ENCODE measurements at places on chromosomes 6 and 20. TPM values are rescaled to one million over a fixed set of nuclear protein-coding genes. Genes with fewer than 3 reads are reported as not detected.

- DNase-seq: no peak
Measured at GRCh38 chr20:45887346-45887715, at the start of gene SPATA25. TSS of gene SPATA25 (minus strand) at chr20:45887622. CDS start at chr20:45887590, 32 bp downstream.

- DNase-seq: peak; percentile 88
Measured at GRCh38 chr6:149060985-149061760, 256.3 kb upstream of the TAB2 start.

TAP1 gene
- 32.1 TPM for polyA plus RNA-seq

GRCh38 chr6:67916399-67916798 lies 718.7 kb upstream of the ADGRB3 start:
- DNase-seq: no peak

DNA sequence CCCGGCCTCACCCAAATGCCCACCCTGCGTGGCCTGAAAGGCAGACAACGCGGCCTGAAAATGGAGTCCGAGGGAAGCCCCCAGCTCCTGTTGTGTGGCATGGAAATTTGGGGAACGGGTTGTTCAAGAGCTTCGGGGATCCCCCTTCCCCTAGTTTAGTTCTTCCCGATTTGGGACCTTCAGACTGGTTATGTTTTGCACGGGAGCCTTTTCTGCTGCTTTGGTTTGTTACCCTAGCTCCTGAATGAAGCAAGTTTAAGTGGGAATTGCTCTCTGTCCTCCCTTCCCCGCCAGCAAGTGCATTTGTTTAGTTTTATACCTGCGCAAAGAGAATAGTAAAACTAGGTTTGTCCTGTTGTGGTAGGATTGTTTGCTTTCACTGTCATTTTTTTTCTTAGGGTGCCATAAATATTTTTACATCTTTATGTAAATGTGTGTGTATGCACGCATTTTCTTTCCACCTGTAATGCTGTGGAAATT lies 604 bp downstream of the SH3BGRL2 start:
- no peak for DNase-seq

GRCh38 chr6:135438907-135439535 lies 58.5 kb downstream of the AHI1 start:
- DNase-seq: no peak
